ENCODE measurements at places on chromosomes 4 and X.

DNA sequence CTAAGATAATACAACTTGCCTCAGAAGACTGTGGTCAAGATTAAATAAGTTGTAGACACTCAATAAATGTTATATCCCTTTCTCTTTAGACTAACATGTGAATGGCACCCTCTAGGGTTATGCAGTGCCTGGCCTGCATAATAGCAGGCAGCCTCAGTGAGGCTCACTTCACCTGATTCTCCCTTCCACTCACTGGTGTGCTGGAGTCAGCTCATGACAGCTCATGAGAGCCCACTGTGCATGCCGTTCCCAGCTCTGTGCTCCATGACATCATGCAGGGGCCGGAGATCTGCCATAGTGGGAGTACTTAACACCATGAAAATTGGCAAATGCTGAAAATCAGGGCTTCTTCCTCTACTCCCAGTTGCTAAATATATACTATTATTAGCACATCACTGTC lies 64.5 kb downstream of the TEC start:
- no peak for DNase-seq

- no peak for DNase-seq
Measured at GRCh38 chrX:30643313-30643821, 9.9 kb upstream of the GK start.

DNA sequence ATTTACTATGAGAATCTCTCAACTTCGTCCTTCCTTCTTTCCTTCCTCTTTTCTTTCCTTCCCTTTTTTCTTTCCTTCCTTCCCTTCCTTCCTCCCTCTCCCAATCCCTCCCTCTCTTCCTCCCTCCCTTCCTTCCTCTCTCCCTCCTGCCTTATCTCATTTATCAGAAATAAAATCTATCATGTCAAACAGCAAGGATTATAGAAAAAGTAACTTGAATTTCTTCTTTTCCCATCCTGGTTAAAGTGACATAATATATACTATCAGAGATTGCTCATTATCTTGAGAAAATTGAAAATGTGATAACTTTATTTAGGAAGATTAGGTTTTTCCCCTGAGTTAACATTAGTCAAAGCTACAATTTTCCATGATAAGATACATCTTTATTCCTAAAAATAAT lies 5.6 kb downstream of the TIGD4 start:
- no peak for DNase-seq

DNA sequence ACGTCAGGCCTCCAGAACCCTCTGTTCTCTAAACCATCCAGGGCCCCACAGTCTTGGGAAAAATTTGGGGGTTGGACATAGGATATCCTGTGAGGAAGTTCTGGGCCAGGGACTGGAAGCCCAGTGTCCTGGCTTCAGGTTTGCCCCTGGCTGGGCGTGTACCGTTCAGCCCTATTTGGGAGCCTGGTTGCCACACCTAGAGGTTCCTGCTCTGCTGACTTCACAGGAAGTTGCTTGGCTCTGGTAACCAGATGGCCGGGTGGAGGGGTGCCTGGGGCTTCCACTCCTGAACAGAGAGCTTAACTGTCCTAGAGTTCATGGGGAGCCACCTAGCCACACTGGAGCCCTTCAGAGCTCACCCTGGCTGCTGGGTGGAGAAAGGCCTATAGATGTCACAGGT lies 1.1 kb downstream of the TAFAZZIN start:
- DNase-seq: no peak

DNA sequence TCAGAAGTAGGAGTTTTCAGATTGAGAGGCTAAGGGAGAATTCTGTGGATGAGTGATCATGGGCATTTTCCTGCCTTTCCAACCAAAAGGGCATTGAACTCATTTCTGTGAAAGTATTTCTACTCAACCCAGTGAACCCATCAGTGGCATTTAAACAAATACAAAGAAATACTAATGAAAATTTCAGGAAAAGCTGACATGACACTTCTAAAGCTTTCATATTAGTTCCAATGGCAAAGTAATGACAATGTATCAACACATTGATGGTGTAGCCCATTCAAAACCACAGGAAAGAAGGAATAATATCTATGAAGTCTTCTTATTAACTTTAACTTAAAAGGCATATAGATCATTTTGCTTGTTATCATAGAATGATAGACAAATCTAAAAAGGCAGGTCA lies 183.5 kb upstream of the ANXA10 start:
- DNase-seq: no peak
